ENCODE measurements at places on chromosomes 4 and X.

- no peak for DNase-seq
Measured at GRCh38 chr4:38497121-38497520, 166.9 kb upstream of the KLF3 start.

DNA sequence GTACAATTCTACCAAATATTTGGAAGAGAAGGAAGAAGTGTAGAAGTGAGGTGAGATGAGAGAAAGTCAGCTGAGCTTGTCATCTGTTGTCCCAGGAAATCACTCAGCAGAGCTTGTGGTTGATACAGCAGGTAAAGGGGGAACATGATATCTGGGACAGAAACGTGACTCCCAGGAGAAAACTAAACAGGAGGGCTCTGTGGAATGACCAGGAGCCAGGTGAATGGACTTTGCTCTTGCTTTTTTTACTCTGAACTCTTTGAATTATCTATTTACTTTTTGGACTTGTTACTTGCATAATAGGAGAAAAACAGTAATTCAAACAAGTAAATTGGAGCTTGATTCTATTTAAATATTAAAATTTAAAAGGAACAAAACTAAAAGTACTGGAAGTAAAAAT lies 555.6 kb upstream of the FRG1 start:
- no peak for DNase-seq

DNA sequence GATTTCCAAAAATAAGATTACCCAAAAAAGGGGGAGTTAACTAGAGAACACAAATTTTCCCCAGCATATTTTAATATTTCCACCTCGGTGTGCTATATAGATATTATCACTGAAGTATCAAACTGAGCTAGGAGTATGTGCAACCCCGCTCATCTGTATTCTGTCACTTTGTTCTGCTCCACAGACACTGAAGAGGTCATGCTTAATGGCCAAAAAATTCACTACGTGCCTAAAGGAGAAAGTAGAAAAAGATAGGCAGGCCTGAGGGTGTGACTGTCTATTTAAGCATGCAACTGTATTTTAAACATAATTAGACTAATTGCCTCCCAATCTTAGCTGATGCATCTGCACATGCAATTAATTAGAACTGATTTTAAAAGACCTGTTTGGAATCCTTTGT lies 24.5 kb downstream of the SH3RF1 start:
- DNase-seq = no peak

DNA sequence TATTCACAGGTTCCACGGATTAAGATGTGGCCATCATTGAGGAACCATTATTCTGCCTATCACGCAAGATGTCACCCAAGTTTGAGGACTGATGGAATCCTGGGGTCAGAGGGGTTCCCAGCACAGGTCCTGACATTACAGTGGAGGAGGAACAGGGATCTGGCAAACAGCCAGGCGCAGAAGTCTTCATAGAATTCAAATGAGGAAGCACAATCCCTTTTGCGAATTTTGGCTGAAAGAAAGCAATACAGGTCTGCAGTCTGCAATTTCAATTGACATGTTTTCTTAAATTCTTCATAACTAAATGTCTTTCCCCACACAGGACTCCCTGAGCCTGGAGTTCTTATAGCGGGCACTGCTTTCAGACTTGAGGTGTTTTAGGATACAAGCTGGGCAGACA lies 14.5 kb downstream of the DOCK11 start:
- DNase-seq = no peak

GRCh38 chrX:11952176-11952720 lies 186.0 kb upstream of the FRMPD4 start:
- peak; percentile 28 for DNase-seq

DNA sequence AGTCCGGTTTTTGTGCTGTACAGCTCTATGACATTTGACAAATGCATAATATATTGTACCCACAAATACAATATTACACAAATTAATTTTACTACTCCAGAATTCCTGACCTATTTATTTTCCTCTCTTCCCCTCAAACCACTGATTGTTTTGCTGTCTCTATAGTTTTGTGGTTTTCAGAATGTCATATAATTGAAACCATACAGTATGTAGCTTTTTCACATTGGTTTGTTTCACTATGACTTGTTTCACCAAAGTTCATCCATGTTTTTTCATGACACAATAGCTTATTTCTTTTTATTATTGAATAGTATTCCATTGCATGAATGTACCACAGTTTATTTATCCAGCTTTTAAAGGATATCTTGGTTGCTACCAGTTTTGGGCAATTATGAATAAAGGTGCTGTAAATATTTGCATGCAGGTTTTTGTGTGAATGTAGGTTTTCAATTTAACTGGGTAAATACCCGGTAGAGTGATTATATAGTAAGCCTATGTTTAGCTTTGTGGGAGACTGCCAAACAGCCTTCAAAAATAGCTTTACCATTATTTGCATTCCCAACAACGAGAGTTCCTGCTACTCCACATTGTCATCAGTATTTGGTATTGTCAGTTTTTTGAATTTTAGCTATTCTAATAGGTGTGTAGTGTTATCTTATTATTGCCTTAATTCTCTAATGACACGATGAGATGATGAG lies 25.9 kb downstream of the RNF175 start:
- DNase-seq = no peak

DNA sequence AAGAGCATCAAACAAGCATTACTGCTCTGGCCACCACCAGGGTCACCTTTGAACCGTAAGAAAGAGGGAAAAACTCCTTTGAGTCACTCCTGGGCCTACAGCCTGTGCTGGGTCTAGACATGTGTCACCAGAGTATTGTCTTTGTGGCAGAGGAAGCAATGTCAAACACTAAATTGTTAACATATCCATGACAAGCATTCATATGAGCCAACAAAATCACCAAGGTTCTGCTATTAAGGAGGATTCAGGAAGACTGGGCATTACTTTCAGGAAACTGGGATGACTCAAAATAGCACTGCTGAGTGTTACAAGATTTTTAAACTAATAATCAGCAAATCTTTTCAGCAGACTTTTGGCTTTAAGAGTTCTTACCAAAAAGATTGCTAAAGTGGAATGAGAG lies 28.1 kb downstream of the LGI2 start:
- DNase-seq = no peak

GRCh38 chr4:151324752-151325110 lies 674 bp downstream of the SH3D19 start:
- peak; percentile 46 for DNase-seq

DNA sequence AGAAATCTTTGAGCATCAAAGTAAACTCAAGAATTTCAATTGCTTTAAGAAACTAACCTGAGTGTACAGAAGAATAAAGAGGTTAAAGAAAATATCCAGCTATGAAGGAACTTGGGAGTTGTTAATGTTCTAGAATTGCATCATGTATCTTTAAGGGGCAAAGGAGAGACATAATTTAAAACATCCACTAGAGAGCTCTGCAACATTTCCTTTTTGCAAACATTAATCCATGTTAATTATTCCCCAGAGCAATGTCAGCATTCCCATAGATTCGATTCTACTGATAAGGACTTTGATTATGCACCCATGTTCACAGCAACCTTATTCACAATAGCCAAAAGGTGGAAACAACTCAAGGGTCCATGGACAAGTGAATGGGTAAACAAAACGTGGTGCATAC lies 80.2 kb upstream of the SORBS2 start:
- DNase-seq = no peak

DNA sequence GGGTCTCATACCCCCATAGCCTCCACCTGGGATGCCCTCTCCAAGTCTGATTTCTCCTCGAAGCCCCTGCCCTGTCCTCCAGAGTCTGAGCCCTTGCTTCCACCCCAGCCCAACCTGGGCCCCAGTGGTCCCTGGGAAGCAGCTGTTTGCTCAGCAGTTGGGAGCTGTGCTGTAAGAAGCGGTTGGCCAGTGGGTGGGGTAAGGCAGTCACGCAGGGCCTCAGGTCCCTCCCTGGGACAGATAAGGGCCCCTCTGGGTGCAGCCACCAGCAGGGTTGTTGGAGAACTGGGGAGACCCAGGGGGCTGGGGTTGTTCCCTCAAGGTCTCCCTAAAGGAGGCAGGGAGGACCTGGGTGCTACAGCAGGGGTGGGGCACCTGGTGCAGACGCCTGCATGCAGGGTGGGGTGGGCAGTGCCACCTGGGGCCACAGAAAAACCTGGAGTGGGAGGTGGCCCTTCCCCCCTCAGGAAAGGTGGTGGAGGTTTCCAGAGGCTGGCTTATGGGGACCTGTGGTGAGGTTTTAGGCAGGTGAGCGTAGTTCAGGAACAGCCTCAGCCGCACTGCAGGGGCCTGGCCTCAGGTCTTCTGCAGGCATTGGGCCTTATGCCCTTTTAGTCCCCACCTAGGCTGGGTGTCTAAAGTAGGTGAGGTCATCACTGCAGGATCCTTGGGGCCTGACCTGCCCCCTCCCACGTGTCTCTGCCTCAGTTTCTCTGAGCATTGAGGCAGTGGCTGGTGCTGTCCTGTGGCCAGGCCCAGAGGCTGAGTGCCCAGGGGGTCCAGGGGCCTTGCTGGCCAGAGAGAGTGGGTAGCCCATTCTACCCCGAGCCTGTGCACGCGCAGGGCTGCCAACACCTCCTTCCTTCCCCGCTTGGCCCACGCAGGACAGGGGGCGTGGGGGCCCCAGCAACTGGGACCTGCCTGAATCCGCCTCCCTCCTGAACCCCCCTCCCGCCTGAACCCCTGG lies 3.1 kb upstream of the SLC26A1 start:
- no peak for DNase-seq

All from COLO829 (cell line).